GM23338 (cell line): ENCODE measurements at places on chromosomes 5 and 9. TPM values are rescaled to one million over a fixed set of nuclear protein-coding genes. Genes with fewer than 3 reads are reported as not detected.
A peak's percentile ranks its signal among the peaks of the same experiment; 100 is the strongest.

DNA sequence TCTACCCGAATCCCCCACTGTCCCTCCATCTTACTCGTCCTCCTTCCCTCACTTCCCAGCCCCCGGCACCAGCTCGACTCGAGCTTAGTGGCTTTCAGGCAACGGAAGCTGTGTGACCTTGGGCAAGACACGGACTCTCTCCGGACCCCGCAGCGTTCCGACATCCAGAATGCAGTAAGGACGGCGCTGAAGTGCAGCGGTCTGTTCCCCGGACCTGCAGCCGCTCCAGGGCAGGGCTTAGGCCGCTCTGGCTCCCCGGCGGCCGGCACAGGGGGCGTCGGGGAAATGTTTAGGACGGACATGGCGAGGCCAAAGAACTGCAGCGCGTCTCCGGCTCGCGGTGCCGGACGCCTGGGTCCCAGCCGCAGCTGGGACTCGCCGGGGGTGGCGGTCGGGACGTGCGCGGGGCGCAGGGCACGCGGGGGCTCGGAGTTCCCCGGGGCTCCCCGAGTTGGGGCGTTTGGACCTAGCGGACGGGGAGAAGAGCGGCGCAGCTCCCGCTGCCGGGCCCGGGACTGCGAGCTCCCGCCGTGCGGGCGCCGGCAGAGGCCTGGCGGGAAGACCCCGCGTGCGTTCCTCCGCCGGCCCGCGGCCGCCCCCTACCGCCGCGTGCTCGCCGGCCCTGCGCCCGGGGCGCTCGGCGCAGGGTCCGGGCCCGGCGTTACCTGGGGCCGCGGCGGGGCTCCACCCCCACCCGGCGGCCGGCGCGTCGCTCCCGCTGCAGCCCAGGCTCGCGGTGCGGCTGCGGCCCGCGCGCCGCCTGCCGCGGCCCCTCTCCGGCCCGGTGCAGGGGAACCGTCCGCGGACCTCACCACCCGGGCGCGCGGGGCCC, 5.6 kb upstream of the RNF44 start:
- DNase-seq: peak; percentile 75

Gene GARIN3
- total RNA-seq: not detected in 2 replicates

GRCh38 chr9:18428661-18429060, 45.3 kb upstream of the ADAMTSL1 start:
- no peak for DNase-seq

DNA sequence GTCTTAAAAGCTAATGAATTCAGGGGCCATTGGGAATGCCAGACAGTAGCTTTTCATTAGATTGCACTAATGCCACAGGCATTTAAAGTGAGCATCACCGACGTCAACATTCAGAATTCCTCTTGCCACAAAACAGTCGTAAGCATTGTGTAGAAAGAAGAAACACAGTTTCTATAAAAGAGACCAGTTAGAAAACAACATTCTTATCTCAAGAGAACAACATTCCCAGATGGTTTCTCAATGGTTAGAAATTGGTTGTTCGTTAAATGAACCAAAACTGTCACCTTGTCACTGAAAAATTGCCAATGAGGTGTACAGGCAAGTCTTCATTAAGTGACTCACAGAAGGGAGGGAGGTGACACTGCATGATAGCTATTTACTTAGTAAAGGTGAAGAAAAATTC, 401.6 kb upstream of the PRR16 start:
- DNase-seq: peak; percentile 4

Gene SLC6A3
- 0.85 and 1.0 TPM in 2 replicates for total RNA-seq

DNA sequence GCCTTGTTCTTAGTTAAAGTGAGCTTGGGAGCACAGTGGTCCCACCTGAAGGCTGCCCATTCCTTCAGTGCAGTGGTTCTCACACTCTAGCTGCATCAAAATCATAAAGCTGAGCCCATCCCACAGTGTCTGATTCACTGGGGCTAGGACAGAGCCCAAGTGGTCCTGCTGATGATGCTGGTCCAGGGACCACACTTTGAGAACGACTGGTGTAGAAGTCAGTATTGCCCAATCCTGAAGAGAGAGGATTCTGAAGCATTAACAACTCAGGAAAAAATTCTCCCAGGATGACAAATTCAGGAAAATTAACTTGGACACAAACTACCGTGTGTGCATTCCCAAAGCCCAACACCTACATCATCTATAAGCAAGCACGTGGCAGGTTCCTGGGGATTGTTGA, 176.2 kb downstream of the GABBR2 start:
- DNase-seq: no peak

Gene OR1J2
- total RNA-seq: not detected in 2 replicates

DNA sequence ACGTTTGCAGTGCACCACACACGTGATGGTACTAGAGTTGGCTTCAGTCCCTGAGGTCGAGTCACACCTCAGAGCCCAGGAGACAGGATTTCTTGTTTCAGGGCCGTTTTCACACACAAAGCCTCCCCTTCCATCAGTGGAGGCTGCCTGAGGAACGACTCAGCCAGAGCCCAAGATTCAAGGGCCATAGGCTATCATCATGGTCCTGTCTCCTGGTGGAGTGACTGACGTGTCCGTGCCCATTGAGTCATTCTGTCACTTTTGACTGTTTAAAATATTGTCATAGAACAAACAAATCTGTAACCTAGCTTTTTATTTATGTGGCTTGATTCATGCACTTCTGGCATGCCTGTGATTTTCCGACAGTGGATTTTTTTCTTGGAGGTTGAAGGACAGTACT, 28.3 kb downstream of the CAMK2A start:
- DNase-seq: no peak

GRCh38 chr9:17987189-17987588, 408.3 kb downstream of the SH3GL2 start:
- DNase-seq: no peak

Gene MLLT3
- 9.5 and 14.8 TPM in 2 replicates for total RNA-seq

Gene SCGB3A2
- total RNA-seq: 27.0 and 36.1 TPM in 2 replicates

Gene FBN2
- 13.6 and 18.4 TPM in 2 replicates for total RNA-seq

DNA sequence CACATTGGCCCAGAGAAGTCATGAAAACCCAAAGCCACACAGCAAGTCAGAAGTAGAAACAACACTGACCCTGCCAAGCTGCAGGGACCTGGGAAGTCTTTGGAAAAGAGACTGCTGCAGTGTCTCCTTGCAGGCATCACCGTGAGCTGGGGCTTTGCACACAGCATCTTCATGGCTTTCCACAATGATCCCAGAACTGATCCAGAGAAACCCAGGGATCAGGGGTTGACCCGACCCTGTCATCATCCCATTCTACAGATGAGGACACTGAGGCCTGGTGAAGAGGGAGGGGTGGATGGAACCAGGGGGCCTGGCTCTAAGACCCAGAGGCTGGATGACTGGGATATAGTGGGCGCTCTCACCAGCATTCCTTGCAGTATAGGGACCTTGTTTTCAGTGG, 4.3 kb upstream of the FAM78A start:
- DNase-seq: no peak

Gene MYOZ3
- total RNA-seq: 13.8 and 26.4 TPM in 2 replicates

- no peak for DNase-seq
Measured at GRCh38 chr5:122141751-122142150, 12.4 kb downstream of the ZNF474 start.

Gene CARD9
- total RNA-seq: 0.49 and 1.1 TPM in 2 replicates

DNA sequence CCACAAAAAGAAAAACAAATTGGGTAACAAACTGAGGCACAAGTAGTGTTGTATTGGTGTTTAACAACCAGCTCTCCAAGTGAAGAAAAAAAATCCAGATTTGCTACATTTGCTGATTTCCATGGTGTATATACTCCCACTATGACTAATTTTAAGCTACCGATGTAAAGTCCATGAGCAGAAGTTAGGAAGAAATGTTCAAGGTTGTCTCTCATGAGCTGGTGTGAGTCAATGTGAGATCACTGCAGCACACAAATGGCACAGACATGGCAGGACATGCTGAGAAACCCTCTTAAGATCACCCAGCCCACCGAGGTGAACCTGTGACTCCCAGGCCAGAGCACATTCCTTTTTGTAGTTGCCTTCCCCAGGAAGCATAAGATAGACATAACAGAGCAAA, 36.2 kb downstream of the SLC44A1 start:
- no peak for DNase-seq

DNA sequence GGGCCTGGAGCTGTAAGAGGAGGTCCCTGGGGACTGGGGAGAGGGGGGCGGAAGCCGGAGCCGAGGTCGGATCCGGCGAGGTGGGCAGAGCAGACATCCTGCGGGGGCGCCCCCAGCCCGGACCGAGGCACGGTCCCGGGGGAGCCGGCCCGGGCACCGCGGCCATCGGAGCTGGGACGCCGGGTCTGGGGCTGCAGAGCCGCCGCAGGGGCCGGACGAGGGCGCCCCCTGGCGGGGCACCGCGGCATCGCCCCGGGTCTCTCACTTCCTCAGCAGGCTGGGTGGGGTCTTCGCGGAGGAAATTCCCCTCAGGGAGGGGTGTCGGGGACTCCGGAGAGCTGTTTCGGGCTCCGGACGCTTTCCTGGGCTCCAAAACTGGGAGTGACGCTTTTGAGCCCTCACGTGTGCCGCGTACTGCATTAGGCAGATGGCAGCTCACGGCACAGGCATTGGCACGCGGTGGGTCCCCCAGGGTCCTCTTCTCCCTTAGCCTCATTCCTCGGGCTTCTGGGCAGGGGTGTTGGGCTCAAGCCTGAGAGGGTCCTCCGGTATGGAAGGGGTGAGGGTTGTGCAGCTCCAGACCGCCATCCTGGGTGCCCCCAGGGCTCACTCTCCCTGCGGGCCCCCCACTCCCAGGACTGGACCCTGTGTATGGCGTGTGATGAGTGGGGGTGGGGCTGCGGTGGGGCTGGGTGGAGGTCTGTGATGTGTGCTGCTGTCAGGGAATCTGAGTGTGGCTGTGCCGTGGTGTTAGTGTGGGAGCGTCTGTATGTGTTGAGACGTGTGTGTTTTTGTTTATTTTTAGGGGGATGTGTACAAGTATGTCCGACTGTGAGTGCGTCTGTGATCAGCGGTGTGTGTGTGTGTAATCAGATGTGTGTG, 29.6 kb downstream of the LHX2 start:
- peak; percentile 63 for DNase-seq

Gene GALT
- total RNA-seq: 14.5 and 31.5 TPM in 2 replicates

Gene KIF24
- 4.4 and 4.7 TPM in 2 replicates for total RNA-seq

DNA sequence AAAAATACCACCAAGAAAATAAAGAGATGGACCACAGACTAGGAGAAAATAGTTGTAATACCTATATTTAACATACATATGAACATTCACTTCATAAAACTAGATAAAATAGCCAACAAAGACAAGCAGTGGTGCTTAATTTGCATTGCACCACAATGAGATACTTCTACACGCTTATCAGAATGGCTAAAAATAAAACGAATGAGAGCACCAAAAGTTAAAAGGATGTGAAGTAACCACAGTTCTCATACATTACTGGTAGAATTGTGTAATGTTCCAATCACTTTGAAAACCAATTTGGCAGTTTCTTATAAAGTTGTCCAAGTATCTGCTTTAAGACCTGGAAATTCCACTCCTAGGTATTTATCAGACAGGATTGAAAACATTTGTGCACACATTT, 198.9 kb upstream of the SGCD start:
- DNase-seq: no peak

Gene ATP6V0E1
- 75.0 and 75.9 TPM in 2 replicates for total RNA-seq

GRCh38 chr9:78515108-78515507, 218.2 kb downstream of the PSAT1 start:
- no peak for DNase-seq

DNA sequence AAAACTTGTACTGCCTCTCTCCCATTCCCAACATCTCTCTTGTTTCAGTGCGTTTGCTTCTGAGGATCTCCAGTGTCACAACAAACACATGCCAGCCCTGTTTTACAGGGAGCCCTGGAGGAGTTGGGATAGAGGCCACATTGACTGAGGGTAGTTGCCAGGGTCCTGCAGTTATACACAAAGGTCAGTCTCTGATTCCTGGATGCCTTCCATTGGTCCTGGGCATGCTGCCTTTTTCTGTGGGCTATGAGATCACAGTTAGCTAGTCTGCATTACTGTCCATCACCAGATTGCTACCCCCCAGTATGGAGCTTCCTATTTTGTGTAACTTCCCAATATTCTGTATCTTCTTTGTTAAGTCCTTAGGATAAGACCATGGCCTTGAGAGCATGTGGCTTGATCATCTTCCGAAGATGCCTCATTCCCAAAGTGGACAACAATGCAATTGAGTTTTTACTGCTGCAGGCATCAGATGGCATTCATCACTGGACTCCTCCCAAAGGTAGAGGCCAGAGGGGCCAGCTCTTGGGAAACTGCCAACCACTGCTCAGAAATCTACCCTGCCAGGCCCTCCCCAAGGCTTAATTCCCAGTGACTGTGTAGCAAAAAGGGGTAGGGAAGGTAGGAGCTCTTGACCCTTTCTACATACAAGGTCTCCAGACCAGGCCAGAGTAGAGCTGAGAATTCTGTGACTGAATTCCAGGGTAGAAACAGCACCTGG, 9.5 kb downstream of the NUDT2 start:
- DNase-seq: no peak

Gene NKD2
- total RNA-seq: 7.3 and 9.0 TPM in 2 replicates

- peak; percentile 36 for DNase-seq
Measured at GRCh38 chr5:15610216-15610615, 110.2 kb downstream of the FBXL7 start.

- DNase-seq: no peak
Measured at GRCh38 chr5:125750861-125751186, 672.4 kb upstream of the GRAMD2B start.

- DNase-seq: no peak
Measured at GRCh38 chr5:126395605-126396004, 27.6 kb upstream of the GRAMD2B start.

- DNase-seq: no peak
Measured at GRCh38 chr9:126708178-126708577, 94.5 kb downstream of the LMX1B start.

DNA sequence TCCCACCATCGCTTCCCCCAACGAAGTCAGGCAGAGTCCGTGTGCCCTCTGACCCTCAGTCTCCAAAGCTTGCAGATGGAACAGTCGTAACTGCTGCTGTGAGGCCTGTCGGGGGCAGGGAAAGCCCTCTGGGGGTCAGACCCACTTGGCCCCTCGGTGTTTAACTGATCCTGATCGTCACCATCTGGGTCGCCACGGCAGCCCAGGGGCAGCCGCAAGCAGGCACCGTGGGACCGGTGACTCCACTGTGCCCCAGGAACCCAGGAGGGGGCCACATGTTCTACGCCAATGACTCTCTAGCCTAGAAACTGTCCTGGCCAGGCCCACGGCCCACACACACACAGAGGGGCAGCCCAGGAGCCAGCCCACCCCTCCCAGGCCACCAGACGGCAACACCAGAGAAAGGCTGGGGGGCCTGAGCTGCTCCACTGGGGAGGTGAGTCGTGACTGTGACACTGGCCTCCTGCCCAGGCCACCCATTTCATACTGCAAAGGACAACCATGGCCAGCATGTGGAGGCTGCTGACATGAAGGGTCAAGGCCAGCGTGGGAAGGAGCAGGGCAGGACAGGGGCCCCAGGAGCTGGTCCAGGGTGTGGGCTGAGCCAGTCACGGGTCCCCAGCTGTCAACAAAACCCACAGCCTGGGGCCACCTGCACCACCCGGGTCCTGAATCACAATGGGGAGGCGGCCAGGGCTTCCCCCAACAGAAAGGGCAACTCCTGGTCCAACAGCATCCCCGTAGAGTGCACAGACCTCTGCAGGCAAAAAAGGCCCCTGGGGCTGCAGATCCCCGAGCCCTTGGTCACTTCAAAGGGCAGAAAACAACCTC, 20.8 kb downstream of the VAV2 start:
- DNase-seq: no peak

Gene DAB2IP
- 35.1 and 42.8 TPM in 2 replicates for total RNA-seq
